Memory B cell (primary cell): ENCODE measurements at places on chromosomes 6 and 20.

- DNase-seq: no peak
Measured at GRCh38 chr6:161068321-161068741, 76.8 kb downstream of the MAP3K4 start.

DNA sequence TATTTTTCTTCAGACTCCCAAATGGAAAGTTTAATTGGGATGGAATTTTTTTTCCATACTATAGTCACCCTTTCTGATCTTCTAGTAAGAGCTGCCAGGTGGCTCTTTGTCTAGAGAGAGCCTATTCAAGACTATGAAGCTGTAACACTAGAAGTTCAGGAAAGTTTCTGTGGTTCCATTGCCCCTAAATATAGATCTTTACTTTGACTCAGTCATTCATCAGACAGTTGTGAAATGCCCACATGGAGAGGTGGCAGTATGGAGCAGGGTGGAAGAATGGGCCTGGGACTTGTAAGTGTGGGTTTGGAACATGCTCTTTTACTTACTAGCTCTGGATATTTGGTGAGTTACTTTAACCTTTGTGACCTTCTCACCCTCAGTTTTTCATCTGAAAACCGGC, 87.8 kb downstream of the CTNNBL1 start:
- DNase-seq: no peak

DNA sequence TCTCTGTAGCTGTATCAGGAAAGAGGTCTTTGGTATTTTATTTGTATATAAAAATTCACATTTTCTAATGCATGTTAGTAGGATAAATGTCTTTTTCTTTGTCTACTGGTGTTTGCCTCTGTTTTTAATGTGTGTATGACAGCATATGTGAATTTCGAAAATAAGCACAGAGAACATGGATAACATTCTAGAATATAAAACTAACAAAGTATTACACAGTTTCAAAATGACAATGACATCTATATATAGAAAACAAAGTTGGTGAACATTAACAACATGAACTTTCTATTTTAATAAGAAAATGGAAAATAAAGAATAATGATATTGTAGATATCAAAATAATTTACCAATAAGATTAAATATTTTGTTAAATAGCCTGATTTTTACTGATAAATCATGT, 608.0 kb downstream of the COL12A1 start:
- DNase-seq: no peak

DNA sequence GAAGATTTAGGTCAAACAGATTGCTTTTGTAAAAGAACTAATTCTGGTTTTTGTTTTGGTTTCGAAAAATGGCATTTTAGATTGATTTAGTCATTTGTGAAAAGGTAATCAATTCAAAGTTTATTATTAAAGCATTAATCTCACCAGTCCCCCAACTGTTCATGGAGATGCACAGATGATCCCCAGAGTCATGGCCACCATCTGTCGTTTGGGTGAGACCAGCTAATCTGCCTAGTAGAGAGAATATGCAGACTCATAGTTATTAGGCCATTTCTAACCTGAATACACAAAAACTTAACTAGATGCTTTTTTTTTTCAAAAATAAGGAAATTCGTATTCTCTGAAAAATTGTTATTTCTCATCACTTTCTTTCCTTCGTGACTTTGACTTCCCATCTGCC, 58.1 kb downstream of the C6orf58 start:
- DNase-seq: no peak

DNA sequence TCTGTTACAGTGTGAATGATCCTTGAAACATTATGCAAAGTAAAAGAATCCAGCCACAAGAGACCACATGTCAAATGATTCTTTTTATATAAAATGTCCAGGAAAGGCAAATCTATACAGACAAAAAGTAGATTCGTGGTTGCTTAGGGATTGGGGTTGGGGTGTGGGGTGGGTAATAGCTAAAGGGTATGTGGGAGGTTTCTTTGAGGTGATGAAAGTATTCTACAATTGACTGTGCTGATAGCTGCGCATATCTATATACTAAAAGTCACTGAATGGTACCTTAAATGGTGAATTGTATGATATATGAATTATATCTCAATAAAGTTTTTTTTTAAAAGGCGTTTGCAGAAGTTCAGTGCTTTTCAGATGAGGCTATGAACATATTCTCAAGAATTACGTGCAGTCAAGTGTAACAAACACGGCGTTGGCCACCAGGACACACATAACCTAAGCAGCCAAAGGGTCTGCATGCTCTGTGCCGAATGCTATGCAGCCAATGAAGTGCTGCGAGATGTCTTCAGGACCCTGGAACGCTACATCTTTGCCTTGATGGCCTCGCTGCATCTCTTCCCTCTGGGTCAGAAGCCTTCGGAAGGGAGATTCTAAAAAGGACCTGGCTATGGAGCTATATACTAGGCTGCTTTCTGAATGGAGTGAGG, 96.9 kb downstream of the SCML4 start:
- no peak for DNase-seq

DNA sequence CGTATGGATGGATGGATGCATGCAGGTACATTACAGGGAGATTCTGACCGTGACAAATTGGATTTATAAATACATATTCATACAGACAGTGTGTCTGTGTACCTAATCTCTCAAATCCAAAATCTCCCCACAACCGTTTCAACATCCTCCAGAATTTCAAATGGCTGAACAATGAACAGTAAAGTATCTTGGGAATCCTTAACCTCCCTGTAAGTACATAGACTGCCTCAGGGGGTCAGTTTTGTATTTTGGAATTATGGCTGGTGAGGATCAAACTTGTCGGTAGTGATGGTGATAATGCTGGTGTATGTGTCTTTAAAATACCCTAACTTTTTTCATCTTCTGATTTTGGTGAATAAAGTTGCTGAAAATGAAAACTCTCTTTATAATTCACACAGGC, 246.2 kb downstream of the FOXC1 start:
- DNase-seq: no peak

DNA sequence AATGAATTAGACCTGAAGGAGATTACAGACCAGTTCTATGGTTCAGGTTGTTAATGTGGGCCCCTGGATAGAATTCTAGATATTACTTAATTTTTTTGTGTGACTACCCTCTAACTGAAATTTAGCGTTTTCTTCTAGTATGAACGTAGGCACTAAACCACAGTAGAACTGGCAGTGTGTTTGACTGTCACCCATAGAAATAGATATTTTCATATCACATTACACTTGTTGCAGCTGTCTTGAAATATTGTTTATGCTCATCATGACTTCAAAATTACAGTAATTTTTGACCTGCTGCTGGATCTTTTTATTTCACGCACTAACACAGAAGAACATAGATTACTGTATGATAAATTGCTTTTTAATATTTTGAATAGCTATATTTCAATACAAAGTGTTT, 31.6 kb downstream of the E2F3 start:
- no peak for DNase-seq

DNA sequence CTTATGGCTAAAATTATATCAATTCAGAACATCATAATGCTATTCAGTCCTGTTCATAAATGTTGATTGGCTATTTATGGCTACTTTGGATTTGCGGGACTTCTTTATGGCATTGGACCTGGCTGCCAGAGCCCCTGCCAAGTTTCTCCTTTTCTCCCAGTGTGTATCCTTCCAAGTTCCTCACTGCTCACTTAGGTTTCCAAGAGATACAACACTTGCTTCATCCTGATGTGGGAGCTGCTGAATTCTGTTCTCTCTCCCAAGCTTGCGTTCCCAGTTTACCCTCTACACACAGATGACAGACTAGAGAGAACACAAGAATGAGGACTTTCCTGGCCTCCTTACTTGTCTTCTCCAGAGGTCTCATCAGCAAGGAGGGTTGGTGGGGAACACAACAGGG, 18.4 kb upstream of the DAAM2 start:
- DNase-seq: no peak

DNA sequence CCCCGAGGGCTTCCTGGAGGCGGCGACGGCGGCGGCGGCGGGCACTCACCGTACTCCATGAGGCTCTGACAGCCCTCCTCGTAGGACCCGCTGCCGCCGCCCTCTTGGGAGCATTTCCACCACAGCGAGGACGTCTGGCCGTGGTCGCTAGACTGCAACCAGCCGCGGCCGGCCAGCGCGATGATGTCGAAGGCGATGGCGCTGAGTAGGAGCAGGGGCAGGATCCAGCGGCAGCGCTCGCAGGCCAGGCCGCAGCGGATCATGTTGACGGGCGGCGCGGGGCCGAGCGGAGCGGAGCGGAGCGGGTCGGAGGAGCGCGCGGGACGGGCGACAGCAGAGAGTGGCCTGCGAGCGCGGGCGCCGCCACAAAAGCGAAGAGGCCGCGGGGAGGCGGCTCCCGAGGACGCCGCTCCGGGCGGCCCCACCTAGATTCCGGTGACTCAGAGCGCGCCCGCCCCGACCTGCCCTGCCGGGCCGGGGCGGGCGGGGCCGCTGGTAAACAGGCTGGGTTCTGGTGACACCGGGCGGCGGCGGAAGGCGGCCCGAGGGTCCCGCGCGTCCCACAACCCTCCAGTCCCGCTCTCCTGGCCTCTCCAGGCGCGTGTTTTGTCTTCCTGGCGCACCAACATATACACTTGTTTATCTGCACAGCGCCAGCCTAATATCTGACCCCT, at the start of gene PERP:
TSS of gene PERP (minus strand) at position 342 of the 674 bp plus-strand sequence. CDS start at position 263, 79 bp downstream.
- peak; percentile 28 for DNase-seq

- no peak for DNase-seq
Measured at GRCh38 chr20:45959956-45960630, 11.9 kb downstream of the ZNF335 start.

DNA sequence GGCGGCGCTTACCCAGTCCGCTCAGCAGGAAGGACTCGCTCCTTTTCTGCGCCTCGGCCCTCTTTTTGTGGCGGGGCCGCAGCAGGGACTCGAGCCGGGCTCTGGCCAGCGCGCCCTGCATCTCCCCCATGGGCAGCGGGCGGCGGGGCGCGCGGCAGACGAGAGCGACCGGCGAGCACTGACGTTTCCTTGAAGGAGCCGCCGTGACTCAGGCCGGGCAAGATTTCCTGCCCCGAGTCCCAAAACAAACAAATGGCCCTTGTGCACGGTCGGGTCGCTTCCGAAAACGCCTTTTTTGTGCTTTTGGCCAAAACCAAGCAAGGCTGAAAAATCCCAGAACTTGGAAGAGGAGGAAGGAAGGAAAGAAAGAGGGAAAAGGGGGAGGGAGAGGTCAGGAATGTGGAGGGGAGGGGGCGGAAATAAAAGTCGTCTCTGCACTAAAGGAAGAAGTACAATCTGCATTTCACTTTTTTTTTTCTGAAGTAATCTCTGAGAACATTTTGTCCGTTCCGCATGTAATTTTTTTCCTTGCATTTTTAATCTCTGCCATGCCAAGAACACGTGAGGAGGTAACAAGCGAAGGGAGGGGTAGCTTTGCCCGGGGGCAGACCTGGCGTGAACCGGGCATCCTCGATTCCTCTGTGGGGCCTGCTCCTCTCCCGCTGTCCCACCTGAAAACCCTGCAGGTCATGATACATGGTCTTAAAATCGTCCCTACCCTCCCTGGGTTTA, 123.3 kb upstream of the SLC2A12 start:
- no peak for DNase-seq

- no peak for DNase-seq
Measured at GRCh38 chr20:52031563-52032303, 159.8 kb downstream of the ZFP64 start.

DNA sequence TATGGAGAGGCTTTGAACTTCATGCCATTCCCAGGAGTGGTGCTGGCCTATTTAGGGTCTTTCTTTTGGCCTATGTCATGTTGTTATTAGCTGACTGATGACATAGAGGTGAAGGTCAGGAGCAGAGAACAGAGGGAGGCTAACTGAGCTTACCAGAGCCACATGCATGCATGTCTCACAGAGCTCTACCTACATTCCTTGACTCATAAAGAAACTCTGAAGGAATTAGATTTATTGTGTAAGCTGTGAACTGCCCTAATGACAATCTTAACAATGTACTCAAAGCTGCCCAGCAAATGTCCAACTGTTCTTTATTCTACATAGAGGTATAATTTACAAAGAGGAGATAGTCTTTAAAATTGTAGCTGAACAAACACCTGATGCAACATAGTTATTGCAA, 192.7 kb upstream of the CNR1 start:
- DNase-seq: no peak

DNA sequence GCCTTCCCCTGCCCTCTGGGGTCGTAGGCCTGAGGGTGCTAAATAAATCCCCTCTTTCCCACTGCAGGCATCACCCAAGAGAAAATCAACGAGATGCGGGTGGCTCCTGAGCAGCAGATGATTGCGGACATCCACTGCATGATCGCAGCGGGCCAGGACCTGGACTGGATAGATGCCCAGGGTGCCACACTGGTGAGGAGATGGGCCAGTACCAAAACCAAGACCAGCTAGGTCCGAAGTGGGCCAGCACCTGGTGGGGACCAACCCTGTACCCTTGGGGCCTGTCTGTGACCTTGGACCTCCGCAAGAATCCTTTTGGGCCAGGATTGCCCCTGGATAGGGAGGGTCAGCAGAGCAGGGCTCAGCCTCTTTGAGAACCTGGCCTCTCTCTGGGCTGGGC, 23.6 kb upstream of the FAM83D start:
- DNase-seq: no peak

- no peak for DNase-seq
Measured at GRCh38 chr6:166671434-166672081, 44.5 kb upstream of the RPS6KA2 start.

DNA sequence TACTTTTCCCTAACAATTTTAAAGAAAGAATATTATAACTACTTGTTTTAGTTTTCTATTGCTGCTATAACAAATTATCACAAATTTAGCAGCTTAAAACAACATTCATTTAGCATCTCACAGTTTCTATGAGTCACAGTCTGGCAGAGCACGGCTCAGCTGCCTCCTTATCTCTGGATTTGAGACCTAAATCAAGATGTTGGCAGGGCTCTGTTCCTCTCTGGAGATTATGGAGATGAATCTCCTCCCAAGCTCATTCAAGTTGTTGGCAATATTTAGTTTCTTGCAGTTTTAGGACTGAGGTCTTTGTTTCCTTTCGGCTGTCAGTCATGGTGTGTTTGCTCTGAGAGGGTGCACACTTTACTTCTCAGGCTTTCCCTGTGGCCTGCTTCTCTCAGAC, 1065.8 kb upstream of the EYS start:
- DNase-seq: no peak

GRCh38 chr6:41167173-41167963, 4.5 kb upstream of the TREM2 start:
- no peak for DNase-seq

- no peak for DNase-seq
Measured at GRCh38 chr20:51138576-51138975, 115.7 kb upstream of the KCNG1 start.

DNA sequence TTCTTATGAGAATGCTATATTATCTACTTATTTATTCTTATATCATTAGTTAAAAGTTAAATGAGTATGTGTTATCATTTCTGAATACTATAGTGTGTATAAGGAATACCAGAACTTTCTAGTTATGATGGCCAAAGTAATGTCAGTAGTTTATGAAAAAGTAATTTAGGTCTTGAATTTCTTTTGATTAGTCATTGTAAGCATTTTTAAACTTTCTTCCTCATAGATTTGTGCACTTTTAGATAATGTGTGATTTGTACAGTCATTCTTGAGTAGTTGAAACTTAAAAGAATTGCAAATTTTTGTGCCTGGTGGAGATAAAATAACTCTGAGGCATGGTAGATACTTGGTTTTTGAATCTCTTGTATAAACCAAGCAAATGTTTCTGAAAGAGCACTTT, 311.3 kb downstream of the CDKAL1 start:
- DNase-seq: no peak

GRCh38 chr6:25017932-25018567, 82.3 kb upstream of the RIPOR2 start:
- peak; percentile 78 for DNase-seq

GRCh38 chr6:14756340-14756739, 489.5 kb upstream of the JARID2 start:
- DNase-seq: no peak
